ENCODE measurements at places on chromosomes 4 and X.

- DNase-seq: no peak
Observed at GRCh38 chr4:48184882-48185281, 50.8 kb upstream of the TXK start.

DNA sequence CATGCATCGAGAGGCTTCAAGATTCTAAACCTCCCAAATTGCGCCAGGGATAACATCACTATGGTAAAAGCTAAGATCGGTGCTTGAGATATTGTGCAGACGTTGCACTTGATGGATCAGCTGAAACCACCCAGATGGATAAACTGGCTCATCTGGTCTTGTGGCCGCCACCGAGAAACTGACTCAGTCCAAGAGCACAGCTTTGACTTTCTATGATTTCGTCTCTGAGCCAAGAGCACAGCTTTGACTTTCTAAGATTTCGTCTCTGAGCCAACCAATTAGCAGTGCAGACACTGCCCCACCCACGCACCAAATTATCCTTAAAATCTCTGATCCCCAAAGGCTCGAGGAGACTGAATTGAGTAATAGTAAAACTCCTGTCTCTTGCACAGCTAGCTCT, 687.2 kb downstream of the FAM133A start:
- no peak for DNase-seq

- no peak for DNase-seq
Observed at GRCh38 chrX:15748841-15749240, 10.8 kb downstream of the CA5B start.

DNA sequence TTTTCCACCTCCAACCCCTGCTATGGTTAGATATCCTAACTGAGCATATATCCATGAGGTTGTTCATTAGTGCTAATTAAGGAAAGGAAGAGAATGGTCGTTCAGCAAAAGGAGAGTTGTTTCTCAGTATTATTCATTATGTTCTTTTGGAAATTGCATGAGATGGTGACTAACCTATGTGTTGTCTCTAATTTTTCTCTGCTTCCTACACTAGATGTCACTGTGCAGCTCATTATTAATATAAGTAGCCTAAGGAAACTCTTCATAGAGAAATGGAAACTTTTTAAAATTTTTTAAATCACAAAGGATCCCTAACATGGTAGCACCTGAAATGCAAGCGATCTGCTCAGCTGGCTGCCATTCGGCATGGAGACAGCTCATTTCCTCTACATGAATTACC, 67.7 kb upstream of the FAM9A start:
- no peak for DNase-seq

- no peak for DNase-seq
Observed at GRCh38 chrX:119492463-119492862, 24.2 kb downstream of the SLC25A5 start.

DNA sequence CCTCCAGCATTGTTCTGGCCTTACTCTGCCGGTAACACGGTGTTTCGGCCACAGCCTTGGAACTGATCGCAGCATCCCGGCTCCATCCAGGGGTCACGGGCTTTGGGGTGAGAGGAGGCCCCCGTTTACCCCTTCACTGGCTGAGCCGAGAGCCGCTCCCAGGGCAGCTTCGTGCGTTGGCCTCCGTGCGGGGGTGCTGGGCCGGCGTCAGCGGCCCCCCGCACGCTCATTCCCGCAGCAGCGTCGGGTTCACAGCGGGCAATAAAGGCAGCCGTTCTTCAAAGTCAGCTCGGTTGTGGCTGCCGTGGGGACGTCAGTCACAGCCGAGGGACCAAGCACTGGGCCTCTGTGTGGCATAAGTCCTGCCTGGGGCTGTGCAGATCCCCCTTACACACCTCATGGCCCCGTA, 25.3 kb upstream of the PLCXD1 start:
- DNase-seq: no peak

- no peak for DNase-seq
Observed at GRCh38 chr4:37978248-37978924, 18.2 kb downstream of the PTTG2 start.

DNA sequence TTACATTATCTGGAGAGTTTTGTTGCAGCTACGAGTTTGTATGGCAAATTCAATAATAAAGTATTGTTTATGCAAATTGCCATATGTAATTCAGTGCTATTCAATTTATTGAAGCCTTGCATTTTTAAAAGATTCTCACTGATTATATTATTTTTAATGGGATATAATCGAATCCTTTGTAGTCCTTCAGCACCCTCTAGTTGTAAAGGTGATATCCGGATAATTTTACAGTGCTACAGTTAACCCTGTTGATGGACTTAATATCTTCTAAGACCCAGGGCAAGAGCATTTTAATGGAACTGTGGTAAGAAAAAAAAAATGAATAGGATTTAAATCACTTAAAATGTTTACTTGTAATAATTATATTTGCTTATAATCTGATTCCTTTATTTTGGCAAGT, 48.5 kb upstream of the GRIA2 start:
- DNase-seq: no peak

- DNase-seq: no peak
Observed at GRCh38 chr4:169956091-169956843, 69.9 kb downstream of the MFAP3L start.

GRCh38 chrX:107747596-107748161, 27.9 kb downstream of the TSC22D3 start:
- DNase-seq: no peak

GRCh38 chrX:24204331-24204730, 54.8 kb downstream of the ZFX start:
- no peak for DNase-seq

GRCh38 chr4:70925899-70926635, 23.9 kb downstream of the MOB1B start:
- DNase-seq: no peak

DNA sequence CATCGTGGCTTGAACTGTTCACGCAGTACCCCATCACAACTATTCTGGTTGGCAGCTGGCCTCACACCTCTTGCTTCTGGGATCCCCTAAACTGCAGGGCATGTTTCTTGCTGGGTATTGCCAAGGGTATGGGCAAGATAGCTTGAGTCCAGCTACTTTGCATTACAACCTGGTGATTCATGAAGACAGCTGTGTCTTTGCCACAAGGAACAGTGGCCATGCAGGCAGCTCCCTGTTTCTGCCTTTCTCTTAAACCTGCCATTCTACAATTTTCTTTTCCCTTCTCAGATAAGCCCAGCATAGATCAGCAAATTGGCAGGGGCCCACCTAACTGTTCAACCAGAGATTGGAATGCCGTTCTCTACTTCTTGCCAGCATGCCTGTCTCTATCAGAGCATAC, 42.8 kb downstream of the TENM3 start:
- DNase-seq: no peak

DNA sequence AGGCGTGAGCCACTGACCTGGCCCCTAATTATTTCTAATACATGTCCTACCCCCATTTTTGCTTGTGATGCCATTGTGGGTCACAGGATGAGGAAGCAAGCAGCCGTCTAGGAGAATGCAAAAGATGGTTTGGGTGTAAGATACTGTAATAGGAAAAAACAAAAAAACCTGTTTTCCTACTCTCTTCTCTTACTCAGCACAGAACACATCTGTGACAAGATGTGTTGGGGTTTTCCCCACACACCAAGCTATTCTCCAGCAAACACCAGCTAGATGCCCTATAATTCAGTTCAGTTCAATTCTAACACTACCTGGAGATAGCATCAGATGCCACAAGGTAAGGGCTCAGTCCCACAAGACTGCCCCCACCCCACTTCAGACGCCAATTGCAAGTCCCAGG, 15.3 kb upstream of the HPRT1 start:
- no peak for DNase-seq

GRCh38 chr4:110096405-110096804, 102.0 kb downstream of the ELOVL6 start:
- no peak for DNase-seq

DNA sequence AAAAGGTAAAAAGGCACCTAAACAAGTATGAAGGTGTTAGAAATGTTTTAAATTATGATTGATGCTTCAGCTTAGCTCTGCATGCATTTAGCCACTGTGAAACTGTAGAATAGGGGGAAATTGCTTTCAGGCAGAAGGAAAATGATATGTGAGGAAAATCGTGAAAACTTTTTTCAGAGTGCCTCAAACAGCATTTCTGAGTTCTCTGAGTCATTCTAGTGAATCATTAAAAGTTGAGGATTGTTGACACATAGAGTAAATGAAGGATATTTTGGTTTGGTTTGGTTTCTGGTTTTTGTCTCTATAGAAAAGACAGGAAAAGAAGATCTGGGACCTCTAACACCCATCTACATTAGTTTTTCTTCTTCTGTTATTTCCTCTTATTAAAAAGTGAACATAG, 332.5 kb upstream of the TRAM1L1 start:
- DNase-seq: no peak

DNA sequence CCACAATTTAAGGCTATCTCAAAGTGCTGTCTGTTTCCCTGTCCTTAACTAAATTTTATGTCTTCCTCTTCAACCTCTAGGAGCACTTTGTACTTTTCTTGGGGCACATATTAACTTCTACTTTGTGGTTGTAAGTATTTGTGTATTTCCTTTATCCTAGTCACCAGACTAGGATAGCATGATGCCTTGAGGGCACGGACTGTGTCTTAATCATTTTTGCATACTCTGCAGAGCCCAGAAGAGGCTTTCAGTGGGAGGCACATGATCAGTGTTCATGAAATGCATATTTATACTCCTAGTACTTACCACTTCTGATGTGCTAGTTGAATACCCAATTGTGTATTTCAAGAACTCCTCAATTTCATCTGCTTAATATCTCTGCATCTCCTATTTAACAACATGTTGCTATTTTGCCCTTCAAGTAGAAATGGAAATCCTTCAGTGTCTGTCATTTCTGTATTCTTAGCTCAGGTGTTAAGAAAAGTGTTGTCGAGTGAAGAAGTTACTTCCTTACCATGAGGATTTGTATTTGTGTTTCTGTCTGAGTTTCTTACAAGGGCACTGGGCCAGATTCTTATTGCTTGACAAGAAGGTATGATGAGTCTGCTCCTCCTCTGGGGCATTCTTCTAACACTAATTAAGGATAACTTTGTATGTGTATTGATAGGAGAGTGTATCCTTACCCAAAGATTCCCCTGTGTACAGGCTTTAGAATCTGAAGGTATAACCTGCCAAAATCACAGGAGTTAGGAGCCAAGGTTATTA, 28.3 kb upstream of the PGRMC2 start:
- no peak for DNase-seq

DNA sequence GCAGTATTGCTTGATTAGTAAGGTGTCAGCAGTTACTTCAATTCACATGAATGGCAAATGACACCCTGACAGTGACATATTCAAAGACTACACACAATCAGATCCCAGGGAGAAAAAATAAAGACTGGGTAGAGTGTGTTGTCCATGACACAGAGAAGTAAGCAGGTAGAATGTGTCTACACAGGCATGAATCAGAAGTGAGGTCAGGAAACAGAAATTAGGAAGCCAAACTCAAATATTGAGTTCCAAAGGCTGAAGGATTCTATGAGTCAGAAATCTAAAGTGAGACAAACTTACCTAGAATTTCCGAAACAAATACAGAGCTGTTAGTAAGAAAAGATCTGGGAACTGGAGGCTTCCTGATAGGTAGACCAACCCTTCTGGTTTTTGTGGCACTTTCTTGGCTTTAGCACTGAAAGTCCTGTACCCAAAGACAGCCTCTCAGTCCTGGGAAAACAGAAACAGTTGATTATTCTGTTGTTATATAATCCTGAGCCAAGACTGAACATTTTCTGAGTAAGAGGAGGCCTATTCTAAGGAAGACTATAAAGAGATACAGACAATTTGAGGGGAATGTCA, 24.3 kb upstream of the GLRA2 start:
- DNase-seq: no peak

- no peak for DNase-seq
Observed at GRCh38 chr4:78704981-78705683, 71.0 kb upstream of the BMP2K start.

DNA sequence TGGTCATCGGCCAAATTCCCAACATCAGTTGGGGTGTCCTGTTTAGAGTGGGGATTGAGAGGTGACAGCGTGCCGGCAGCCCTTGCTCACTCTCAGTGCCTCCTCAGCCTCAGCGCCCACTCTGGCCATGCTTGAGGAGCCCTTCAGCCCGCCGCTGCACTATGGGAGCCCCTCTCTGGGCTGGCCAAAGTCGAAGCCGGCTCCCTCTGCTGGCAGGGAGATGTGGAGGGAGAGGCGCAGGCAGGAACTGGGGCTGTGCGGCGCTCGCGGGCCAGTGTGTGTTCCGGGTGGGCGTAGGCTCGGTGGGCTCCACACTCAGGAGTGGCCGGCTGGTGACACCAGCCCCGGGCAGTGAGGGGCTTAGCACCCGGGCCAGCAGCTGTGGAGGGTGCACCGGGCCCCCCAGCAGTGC, 7.1 kb upstream of the CENPU start:
- no peak for DNase-seq

GRCh38 chrX:87732133-87732532, 214.5 kb downstream of the KLHL4 start:
- no peak for DNase-seq

- DNase-seq: no peak
Observed at GRCh38 chr4:6225469-6225868, 25.1 kb upstream of the JAKMIP1 start.

DNA sequence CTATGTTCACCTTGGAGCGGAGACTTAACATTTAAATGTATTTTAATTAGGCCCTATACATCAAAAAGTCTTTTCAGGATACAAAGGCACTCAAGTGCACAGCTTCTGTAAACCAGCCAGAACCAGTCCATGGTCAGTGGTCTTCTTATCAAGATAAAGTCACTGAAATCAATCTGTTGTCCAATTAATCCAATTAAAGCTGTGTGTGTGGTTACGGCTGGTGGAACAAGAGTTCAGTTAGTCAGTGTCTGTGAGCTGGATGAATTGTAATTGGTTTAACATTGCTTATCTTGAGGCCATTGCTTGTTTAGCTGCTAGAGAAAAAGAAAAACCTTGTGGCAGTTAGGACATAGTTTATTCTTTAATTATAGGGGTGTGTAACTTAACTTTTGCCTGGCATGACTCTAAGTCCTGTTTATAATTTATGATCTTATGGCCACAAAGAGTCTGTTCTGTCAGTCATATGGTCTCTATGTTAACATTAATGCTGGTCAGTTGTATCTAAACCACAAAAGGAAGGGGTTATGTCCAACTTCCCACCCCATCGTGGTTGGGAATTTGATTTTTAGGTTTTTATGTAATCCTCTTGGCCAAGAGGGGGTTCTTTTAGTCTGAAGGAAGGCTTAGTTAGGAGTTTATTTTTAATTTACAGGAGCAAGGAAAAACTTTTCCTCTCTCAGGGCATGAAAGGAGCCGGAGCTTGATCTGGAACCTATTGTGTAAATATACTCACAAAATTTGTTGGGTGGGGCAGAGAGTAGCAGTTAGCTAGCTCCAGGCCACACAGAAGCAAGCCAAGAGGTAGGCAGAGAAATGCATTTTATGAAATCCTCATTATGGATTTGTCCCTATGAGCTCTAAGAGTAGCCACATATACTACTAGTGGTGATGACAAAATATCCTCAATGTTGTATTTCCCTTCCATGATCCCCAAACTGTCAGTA, 665.7 kb upstream of the ACTRT1 start:
- no peak for DNase-seq
